GM23248 (cell line): ENCODE measurements at places on chromosomes 4 and X.

- no peak for DNase-seq
These were observed 646.9 kb downstream of the STPG2 start for GRCh38 chr4:97496298-97496873.

- no peak for DNase-seq
These were observed 65.8 kb downstream of the RGS12 start for GRCh38 chr4:3358656-3359055.

DNA sequence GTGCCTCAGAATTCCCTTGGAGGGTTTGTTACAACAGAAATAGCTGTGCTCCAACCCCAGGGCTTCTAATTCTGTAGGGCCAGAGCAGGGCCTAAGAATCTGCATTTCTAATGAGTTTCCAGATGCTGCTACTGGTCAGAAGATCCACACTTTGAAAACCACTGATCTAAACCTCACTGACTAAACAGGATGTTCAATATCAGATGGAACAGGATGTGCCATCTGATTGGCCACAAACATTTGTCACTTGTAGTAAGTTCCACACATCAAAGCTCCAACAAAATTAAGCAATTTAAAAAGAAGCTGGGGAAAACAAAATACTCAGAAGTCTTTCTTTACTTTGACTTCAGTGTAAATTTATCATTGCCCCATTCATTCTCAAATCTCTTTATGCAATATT is 14.3 kb downstream of the CASK start:
- DNase-seq: no peak

- DNase-seq: no peak
These were observed 22.7 kb downstream of the JAKMIP1 start for GRCh38 chr4:6177587-6178197.
